ENCODE measurements at places on chromosomes 3 and 15.
A peak's percentile ranks its signal among the peaks of the same experiment; 100 is the strongest.

DNA sequence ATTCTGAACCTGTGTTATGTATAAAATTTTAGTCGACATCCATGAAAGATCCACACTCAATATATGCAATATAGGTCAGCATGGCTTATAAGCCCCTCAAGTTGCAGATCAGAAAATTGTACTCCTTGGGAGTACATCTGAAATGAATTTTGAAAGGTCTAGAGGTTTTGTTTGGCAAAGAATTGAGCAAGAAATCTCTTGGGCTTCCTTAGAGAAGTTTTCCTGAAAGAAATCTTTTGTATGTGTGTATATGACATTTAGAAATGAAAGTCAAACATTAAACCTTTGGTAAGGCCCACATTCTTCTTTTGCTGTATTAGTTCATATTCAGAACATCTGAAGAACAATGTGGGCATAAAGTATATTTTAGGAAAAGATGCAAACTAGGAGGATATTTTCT lies 1006.6 kb downstream of the NAALADL2 start:
- DNase-seq, result no peak

- no peak for DNase-seq
Measured at GRCh38 chr15:73522011-73522410, 79.0 kb downstream of the REC114 start.

- DNase-seq, result no peak
Measured at GRCh38 chr3:43872301-43872700, 181.6 kb downstream of the ABHD5 start.

GRCh38 chr3:53764026-53764775 lies 82.0 kb downstream of the CHDH start:
- DNase-seq, result no peak

DNA sequence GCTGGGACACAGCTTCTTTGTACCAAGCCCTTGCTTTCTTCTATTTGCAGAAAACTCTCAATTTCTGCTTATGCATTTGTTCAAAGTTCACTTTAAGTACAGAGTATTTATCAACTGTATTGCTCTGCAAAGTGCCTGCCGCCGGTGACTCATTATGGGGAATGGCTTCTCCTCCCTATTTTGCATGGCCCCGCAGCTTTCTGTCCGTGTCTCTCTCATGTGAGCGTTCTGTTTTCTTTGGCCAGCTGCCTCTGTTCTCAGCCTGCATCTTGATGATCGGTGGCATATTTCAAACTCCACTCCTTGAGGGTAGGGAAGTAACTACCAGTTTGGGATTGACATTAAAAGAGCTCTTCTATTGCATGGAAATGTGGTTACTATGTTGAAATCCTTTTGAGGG lies 28.6 kb upstream of the ST8SIA2 start:
- DNase-seq, result no peak

DNA sequence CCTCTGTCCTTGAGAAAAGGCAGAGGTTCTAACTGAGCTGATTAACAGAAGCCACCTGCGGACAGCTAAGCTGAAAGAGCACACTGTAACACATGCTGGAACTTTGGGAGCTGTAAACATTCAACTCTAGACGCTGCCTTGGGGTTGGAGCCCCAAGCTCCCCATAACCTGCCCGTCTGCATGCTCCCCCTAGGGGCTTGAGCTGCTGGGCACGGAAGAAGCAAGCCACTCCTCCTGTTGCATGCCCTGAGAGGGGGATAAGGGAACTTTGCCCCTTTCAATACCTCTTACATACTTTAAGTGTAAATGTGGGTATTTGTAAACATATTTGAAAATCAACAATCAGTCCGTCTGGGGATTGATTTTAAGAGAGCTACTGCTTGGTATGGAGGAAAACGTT lies 188.4 kb downstream of the ADAMTSL3 start:
- DNase-seq, result no peak

GRCh38 chr3:78875436-78875835 lies 892.4 kb downstream of the ROBO1 start:
- DNase-seq, result no peak

DNA sequence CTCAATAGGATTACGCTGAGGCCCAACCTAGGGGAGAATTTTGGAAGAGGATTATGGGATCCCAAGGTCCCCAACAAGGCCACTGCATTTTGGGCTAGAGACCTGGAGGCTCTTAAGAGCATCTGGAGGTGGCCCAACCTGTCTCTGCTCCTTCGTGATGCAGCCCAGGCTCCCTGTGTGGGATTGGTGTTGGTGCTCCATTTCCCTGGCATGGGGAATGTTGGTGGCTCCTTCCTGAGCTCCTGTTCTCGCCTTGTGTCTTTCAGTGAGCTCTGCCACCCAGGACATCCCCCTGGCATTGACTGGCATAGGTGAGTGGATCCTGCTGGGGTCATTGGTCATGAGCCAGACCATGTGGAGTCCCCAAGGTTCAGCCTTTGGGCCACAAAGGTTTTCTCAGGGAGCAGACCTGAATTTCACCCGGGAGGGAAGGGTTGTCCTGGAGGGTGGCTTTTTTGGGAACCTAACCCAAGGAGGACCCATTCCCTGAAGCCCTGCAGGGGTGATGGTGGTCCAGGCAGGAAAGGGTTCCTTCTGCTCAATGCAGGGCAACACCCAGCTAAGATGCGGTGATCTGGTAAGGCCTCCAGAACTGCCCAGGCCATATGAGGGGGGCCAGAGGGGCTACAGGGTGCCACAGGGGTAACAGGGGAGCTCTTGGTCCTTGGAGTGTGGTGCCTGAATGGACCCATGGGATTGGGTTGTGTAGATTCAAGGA lies 202.5 kb downstream of the UBE3A start:
- DNase-seq, result no peak

GRCh38 chr3:148319161-148319915 lies 378.4 kb upstream of the AGTR1 start:
- no peak for DNase-seq

GRCh38 chr15:69557020-69557706 lies 104.5 kb downstream of the RPLP1 start:
- no peak for DNase-seq

DNA sequence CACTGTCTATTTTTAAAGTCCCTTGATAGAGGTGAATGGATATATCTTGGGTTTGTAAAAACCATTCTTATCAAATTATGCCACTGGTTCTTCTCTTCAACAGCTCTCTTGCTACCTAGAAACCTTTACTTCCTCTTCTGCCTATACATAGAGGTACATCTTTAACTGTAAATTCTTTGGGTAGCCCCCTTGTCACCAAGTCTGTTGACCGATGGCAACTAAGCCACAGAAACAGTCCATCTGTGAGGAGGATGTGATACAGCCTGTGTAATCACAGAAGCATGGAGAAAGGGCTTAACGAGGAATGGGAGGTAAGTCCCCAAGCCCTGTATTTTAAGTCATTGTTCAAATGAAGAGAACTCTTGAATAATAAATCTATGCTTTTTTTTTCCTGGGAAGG lies 246.5 kb upstream of the MDFIC2 start:
- no peak for DNase-seq

GRCh38 chr3:12521010-12521409 lies 24.3 kb downstream of the MKRN2OS start:
- no peak for DNase-seq

- peak; percentile 18 for DNase-seq
Measured at GRCh38 chr3:149020196-149020838, 29.0 kb downstream of the GYG1 start.

DNA sequence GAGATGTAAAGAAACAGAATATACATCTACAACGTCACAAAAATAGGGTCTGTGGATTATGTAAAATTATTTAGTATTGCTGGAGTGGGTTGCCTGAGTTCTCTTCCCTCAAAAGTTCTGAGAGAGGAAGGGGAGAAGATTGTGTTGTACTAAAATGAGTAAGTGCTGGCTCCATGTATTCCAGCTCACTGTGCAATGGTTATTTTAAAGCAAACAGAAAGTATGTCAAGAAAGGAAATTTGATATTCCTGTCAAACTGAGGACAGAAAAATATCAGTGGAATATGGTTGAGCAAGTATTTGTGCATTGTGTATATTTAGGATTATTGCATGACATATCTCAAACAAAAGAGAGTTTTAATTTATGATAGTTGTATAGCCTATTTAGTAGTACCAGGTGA lies 2.2 kb downstream of the TRPC1 start:
- no peak for DNase-seq

DNA sequence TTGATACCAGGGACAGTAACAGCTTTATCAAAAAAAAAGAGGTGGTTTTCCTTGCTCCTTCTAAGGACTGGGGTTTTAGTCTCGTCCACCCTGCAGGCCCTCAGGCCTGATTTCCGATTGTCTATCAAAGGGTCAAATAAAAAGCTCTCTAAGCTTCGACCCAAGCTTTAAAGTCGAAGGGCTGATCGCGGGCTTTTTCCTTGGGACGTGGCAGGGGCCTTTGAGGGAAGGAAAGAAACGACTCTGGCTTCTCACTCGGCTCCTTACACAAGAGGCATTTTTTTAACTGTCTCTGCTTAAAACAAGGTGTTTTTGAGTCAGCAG lies 354 bp upstream of the KLHL24 start:
- no peak for DNase-seq

DNA sequence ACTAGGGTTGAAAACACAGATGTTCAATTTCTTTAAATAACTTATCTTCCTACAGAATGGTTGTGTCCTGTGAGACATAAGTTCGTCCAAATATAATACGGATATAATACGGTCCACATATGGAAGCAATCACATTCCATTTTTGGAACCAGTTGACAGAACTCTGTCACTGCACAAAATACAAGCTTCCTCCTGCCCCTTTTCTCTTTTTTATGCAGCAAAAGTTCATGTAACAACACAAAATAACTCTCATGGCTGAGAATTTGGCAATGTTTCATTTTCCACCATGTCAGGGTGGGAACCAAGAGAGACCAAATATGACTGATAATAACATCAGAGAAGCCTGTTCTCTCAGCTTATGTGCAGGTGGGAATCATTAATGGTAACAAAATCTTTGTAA lies 158.1 kb upstream of the ZNF385D start:
- DNase-seq, result no peak

GRCh38 chr3:120773932-120774331 lies 31.4 kb downstream of the GTF2E1 start:
- no peak for DNase-seq

- no peak for DNase-seq
Measured at GRCh38 chr3:122085673-122086072, 30.5 kb downstream of the CD86 start.

- no peak for DNase-seq
Measured at GRCh38 chr3:129323651-129324294, 45.1 kb downstream of the HMCES start.

DNA sequence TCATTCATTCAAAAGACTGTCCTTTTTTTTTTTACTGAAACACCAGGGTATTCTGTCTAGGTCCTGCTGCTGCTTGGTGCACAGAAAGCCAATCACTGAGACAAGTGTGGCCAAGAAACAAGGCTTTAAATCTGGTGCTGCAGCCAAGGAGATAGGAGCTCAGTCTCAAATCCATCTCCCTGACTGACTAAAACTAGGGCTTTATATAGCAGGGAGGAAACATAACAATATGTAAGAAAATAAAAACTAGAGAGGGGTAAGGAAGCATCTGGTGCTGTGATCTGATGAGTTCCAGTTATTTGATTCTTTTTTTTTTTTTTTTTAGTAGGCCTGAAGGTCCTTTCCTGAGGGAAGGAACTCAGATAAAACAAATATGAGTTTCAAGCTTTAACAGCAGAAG lies 139.8 kb downstream of the ATG7 start:
- no peak for DNase-seq

DNA sequence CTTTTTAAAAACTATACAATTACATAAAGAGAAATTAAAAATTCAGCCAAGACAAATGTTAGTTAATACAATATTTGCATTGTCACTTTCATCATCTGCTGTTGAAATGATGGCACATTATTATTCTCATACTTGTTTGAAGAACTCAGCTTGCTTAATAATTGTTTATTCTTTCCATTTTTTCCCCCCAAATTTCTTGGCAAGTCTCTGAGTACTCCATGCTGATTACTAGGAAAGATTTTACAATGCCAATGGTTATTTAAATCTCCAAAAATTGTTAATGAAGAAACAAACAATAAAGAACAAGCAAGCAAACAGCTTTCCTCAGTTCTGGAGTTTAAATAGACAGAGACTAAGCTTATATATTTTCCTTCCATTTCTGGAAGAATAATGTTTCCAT lies 15.1 kb upstream of the STXBP5L start:
- no peak for DNase-seq

DNA sequence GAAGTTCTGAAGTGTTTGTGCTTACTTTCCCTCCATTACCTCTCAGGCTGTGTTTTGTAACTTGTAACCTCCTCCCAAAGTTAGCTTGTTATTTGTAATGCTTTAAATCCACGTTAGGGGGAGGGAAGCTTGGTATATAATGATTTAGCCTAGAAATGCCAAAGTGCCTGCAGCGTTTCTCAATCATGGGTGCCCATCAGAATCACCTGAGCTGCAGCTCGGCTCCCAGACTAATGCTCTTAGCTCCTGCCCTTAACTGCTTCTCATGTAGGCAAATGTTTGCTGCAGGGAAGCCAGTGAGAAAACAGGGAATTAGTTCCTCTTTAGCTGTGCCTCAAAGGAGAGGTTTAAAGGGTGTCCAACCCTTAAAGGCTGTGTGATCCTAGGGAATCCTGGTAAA lies 219.2 kb upstream of the NAALADL2 start:
- no peak for DNase-seq

DNA sequence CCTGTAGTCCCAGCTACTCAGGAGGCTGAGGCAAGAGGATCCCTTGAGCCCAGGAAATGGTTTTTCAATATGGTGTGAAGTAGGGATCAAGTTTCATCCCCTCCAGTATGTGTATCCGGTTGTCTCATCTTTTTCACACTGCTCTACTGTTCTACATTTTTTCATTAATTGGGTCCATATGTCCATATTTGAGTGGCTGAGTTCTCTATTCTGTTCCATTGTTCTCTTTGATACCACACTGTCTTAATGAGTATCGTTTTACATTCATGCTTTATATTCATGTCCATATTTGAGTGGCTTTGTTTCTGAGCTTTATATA lies 81.6 kb upstream of the LRRFIP2 start:
- DNase-seq, result no peak

GRCh38 chr3:101879102-101879501 lies 29.8 kb downstream of the NFKBIZ start:
- DNase-seq, result no peak

DNA sequence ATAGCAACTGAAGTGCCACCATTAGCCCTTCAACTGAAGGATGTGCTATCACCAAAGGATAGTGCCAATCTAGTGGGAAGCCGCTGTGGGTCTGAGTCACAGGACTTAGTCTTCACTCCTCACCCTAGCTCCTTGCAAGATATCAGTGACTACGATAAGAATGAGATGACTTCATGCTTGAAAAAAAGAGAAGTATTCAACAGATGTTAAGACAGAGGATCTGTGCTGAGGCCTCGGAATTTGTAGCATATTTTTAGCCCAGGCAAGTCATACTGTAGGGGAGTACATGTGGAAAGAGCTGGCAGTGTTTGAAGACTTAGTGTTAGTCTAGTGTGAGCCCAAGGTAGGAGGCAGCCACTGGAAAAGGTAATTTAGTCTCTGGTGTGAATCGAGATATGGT lies 270.7 kb upstream of the LRTM1 start:
- DNase-seq, result no peak

DNA sequence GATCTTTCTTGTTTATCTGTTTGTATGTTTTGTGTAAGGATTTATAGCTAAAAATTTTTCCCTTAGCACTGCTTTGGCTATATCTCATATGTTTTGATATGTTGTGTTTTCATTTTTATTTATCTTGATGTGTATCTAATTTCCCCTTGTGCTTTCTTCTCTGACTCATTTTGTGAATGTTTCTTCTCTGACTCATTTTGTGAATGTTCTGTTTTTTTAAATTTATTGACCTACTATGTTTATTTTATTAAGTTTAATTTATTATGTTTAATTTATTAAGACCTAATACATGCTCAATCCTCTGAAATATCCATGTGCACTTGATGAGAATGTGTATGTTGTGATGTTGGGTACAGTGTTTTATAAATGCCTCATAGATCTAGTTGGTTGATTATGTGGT lies 793.5 kb upstream of the CADM2 start:
- no peak for DNase-seq
